Esophagus squamous epithelium (tissue), 5 donors: ENCODE measurements at places on chromosomes 3 and 15.
A peak's percentile ranks its signal among the peaks of the same experiment; 100 is the strongest.

DNA sequence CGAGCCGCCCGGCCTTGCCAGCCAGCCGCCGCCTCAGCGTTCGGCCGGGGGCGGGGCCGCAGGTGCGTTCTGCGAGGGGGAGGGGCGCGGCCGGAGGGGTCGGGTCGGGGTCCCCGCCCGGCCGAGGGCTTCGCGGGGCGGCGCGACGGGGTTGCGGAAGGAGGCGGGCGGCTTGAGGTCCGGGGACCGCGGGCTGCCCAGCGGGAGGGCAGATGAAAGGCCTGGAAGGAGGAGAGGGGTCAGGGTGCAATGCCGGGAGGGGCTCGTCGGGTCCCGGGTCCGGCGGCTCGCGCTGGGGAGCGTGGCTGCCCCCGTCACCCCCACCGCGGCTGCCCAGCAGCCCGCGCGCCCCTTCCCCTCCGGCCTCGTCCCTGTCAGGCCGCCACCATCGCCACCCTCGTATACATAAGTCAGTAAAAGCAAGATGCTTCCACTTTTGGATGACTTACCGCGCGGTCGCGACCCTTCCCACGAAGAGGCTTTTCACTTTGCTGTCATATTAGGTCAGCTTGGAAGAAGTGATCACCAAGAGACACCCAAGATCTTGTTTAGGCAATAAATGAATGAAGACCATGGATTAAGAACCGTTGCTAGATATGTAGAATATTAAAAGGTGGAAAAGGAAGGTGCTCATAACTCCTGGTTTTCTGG is 620 bp upstream of the ANP32A start:
- no peak for DNase-seq
- no peaks in the 10 kb centered on the region for H3K27me3 ChIP-seq
- H3K4me3 ChIP-seq = peak overlapping the region; percentile 95
- H3K36me3 ChIP-seq = no peaks in the 10 kb centered on the region
- peak overlapping the region; percentile 93 for H3K27ac ChIP-seq

GRCh38 chr3:133532951-133533350 is 40.5 kb upstream of the CDV3 start:
- H3K4me1 ChIP-seq = peaks cover 22% of the 10 kb centered on the region
- H3K4me3 ChIP-seq = no peak overlapping the region
- no peak overlapping the region for H3K27ac ChIP-seq
- H3K27me3 ChIP-seq = no peaks in the 10 kb centered on the region
- no peak for DNase-seq
- H3K36me3 ChIP-seq = no peaks in the 10 kb centered on the region

GRCh38 chr3:188956839-188957489 is 214.8 kb upstream of the TPRG1 start:
- no peaks in the 10 kb centered on the region for H3K36me3 ChIP-seq
- H3K4me3 ChIP-seq = no peak overlapping the region
- H3K4me1 ChIP-seq = peaks cover 28% of the 10 kb centered on the region
- no peak for DNase-seq

GRCh38 chr3:193305356-193305755 is 64.3 kb downstream of the PLAAT1 start:
- no peaks in the 10 kb centered on the region for H3K27me3 ChIP-seq
- no peak overlapping the region for H3K27ac ChIP-seq
- DNase-seq = no peak
- no peaks in the 10 kb centered on the region for H3K36me3 ChIP-seq

DNA sequence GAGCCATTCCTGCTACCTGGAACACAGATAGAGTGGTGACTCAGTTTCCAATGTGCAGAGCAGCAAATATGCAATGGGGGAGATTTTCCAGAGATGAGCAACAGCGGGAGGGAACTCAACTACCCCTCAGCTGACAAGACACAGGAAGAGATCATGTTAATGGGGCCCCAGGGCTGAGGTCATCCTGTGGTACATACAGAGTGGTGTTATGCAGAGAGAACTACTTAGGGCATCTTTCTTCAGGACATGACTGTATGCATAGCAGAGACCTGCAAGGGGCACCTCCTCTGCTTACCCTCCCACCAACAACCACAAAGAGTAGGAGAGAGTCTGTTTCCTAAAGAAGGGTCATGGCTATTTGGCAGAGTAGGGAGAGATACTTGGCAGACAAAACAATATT is 6.8 kb upstream of the TBC1D5 start:
- no peaks in the 10 kb centered on the region for H3K4me1 ChIP-seq
- peak overlapping the region; percentile 25 for H3K4me3 ChIP-seq
- no peak for DNase-seq
- H3K36me3 ChIP-seq = no peaks in the 10 kb centered on the region
- no peak overlapping the region for H3K27ac ChIP-seq
- H3K27me3 ChIP-seq = no peaks in the 10 kb centered on the region

- H3K36me3 ChIP-seq = no peaks in the 10 kb centered on the region
- no peaks in the 10 kb centered on the region for H3K27me3 ChIP-seq
- H3K4me3 ChIP-seq = no peak overlapping the region
- DNase-seq = no peak
These were observed 81.8 kb upstream of the THBS1 start for GRCh38 chr15:39499042-39499441.

GRCh38 chr15:72173864-72174550 is 23.6 kb downstream of the GRAMD2A start:
- peaks cover 9% of the 10 kb centered on the region for H3K4me1 ChIP-seq
- H3K27ac ChIP-seq = no peak overlapping the region
- no peak for DNase-seq
- H3K36me3 ChIP-seq = no peaks in the 10 kb centered on the region

- H3K4me3 ChIP-seq = no peak overlapping the region
- no peaks in the 10 kb centered on the region for H3K36me3 ChIP-seq
- no peak overlapping the region for H3K27ac ChIP-seq
- DNase-seq = no peak
- no peaks in the 10 kb centered on the region for H3K27me3 ChIP-seq
These were observed 74.7 kb downstream of the SPATA16 start for GRCh38 chr3:173066044-173067004.

DNA sequence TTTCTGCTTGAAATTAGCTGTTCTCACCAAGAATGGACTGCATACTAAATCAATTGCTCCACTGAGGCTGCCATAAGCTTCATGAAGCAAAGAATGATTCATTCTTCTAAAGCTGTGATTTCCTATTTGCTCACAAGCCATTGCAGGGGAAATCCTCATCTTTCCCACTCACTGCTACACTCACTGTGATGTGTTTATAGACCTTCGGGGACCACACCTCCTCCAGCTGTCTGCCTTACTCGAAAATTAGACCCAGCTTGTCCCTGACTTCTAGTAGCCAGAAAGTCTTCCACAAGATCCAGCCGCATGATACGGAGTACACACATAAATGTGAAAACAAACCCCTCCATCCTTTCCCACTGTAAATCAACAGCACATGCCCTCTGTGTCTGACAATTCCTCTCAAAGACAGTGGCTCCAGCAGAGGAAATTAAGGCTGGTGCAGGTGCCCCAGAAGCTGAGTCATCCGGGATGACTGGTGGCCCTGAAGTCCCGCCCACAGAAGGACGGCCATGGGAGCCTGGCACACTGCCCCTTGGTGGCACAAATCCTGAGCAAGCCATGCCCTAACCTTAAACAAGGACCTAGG is 172.0 kb downstream of the STT3B start:
- no peak overlapping the region for H3K4me3 ChIP-seq
- H3K27me3 ChIP-seq = no peaks in the 10 kb centered on the region
- peaks cover 36% of the 10 kb centered on the region for H3K36me3 ChIP-seq
- peaks cover 27% of the 10 kb centered on the region for H3K4me1 ChIP-seq
- no peak for DNase-seq
- peak overlapping the region; percentile 21 for H3K27ac ChIP-seq

- DNase-seq = no peak
- no peaks in the 10 kb centered on the region for H3K4me1 ChIP-seq
- no peaks in the 10 kb centered on the region for H3K27me3 ChIP-seq
- H3K27ac ChIP-seq = no peak overlapping the region
- no peak overlapping the region for H3K4me3 ChIP-seq
These were observed 6.4 kb downstream of the WDR73 start for GRCh38 chr15:84647726-84648125.
